ENCODE measurements at places on chromosomes 16 and 17.
A peak's percentile ranks its signal among the peaks of the same experiment; 100 is the strongest.

- no peak for DNase-seq
These were observed 105.8 kb upstream of the SDK2 start for GRCh38 chr17:73749928-73750605.

- no peak for DNase-seq
These were observed 159.6 kb downstream of the HS3ST2 start for GRCh38 chr16:22973522-22973921.

GRCh38 chr17:27526604-27527002, 70.4 kb downstream of the KSR1 start:
- no peak for DNase-seq

DNA sequence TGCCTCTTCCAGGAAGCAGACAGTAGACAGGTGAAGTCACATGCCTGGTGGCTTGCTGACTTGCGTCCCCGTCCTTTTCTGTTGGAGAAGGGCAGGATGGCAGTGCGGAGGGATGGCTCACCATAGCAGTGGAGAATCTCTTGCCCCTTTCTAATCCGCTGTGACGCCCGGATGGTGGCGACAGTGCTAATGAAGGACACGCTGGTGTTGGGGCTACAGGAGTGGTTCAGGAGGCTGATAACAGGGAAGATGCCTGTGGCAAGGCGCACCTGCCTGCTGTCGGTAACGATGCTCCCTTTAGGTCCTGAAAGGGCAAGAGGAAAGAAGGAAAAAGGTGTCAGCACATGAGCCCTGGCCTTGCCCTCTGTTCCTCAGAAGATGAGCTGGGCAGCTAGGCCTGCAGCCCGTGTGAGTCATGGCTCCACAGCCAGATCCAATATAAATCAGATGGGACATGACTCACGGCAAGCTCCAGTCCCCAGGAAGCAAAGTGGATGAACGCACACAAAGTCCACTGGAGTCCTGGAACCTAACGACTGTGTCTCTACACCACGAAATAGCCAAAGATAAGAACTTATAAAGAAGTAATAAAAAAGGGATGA, 25.5 kb downstream of the SERPINF1 start:
- DNase-seq: peak; percentile 68

GRCh38 chr16:11996433-11997330, 20.1 kb downstream of the SNX29 start:
- DNase-seq: no peak

DNA sequence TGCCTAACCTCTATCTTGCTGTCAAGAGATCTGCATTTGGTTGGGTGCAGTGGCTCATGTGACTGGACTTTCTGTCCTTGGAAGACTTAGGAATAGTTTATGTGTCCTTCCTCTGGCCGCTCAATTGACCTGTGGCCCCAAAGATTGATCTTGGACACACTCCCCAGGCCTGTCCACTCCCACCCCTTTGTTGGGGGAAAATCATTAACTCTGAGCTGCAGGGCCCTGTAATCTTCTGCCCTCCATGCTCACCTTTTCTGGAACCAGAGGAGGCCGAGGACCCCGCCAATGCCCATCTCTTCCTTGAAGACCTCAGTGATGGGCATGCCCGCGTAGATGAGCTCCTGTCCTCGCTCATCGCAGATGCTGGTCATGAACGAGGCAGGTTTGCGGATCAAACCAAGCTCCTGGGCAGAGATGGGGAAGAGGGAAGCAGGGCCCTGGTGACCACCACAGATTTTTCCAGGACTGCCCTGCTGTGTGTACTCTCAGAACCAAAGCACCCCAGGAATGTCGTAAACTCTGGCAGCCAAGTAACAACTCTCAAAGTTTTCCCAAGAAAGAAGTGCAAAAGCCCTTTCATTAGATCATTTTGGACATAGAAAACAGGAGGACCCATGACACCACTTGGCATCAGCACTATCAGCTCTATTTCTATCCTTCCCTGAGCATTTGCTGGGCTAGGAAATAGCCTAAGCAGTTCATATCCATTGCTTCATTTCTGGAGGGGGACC, 8.5 kb upstream of the KLHL11 start:
- DNase-seq: no peak

- DNase-seq: no peak
These were observed 43.5 kb downstream of the CYB561 start for GRCh38 chr17:63402431-63403212.
